Stimulated activated CD4-positive, alpha-beta T cell treated with anti-CD3 and anti-CD28 coated beads, Interleukin-1b, Interleukin-23, amount 100 ng/mL, for 24 hours (primary cell): ENCODE measurements at places on chromosomes 6 and 20.

DNA sequence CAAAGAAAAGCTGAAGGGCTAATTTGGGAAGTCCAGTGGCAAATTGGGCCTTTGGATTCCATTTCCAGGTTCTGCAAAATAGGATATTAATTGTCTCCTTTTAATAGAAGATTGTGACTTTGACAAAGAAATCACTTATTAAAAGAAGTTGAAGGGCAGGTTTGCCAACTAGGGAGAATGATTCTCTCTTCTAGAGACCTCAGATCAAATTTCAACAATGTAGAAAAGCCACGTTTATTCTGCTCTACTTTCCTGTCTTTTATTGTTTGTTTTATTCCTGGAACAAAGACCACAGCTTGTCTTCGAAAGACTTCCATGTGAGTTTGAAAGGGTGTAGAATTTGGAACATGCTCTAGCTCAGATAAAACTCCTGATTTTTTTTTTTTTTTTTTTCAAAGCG, 65.5 kb upstream of the PRL start:
- DNase-seq, result no peak

DNA sequence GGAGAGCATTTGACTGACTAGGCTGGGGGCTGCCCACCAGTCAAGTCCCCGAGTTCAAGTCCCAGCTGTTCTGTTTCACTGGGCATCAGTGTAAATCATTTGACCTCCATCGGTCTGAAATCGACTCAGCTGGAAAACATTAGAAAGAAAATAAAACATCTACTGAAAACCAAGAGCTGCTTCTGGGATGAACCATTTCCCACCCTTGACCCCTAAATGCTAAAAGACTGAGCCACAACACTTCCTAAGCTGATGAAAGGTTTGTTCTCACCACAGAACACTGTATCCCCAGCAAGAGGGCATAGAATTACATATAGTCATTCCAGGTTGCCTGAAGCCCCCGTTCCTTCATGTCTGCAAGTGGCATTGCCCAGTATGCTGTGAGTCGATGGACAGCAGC, 237.0 kb upstream of the TAB2 start:
- DNase-seq, result no peak

DNA sequence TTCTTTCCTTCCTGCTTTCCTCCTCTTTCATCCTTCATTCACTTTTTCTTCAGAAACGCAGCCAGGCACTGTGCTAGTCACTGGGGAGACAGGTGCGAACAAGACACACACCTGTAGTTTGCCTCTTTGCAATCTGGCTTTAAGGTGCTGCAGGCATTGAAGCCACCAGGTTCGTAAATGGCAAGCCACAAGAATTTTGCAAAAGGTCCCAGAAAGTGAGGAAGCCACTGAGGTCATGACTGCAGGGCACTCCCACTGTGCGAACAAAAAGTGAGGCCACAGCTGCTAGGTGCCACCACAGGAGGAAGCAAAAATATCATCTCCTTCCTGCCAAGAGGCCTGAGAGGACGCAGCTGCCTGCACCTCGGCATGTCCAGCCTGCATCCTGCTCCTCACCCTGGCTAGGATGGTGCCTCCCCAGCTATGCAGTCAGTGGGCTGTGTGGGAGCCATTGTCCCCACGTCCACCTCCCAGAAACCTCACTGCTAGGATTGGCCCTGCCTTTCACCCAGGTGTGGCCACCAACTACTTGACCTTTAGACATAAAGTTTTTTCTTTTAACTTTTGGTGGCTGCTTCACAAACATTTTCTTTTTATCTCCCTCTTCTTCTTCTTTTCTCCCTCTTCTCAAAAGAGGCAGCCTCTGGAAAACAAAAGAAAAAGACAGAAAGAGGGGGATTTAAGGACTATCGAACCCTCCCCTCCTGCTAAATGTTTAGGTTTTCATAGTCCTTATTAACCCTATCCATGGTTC, 230.8 kb downstream of the BCAS1 start:
- no peak for DNase-seq

GRCh38 chr6:162379757-162380409, 347.7 kb downstream of the PRKN start:
- no peak for DNase-seq

GRCh38 chr6:152462716-152463115, 174.4 kb downstream of the SYNE1 start:
- DNase-seq, result no peak

GRCh38 chr6:99711925-99712324, 105.3 kb downstream of the PRDM13 start:
- no peak for DNase-seq

- no peak for DNase-seq
Observed at GRCh38 chr6:52454556-52454955, 34.4 kb downstream of the EFHC1 start.

GRCh38 chr6:166156942-166157341, 10.7 kb downstream of the TBXT start:
- no peak for DNase-seq

DNA sequence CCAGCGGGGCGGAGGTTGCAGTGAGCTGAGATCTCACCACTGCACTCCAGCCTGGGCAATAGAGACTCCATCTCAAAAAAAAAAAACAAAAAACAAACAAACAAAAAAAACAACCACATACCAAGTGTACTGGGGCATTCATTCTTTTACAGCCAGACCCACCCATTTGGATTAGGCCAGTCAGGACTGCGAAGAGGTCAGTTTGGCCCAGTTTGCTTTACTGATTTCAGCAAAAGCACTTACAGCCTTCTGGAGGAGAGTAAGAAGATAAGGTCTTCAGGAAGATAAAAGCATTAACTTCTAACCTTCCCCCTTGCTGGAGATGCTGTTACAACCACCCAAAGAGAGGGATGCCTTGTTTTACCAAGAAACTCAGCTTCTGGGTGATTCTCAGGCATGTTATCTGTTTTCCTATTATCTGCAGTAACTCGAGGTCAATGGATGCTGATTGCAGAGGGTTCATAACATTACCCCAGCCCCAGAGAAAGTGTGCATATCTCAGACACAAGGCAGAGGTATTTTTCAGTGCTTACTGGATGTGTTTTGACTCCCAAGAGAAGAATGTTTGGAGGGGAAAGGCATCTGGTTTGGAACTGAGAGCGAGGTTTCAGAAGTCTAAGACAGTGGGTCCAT, 118.9 kb downstream of the RIN2 start:
- no peak for DNase-seq
